ENCODE measurements at places on chromosomes 6 and 20.

DNA sequence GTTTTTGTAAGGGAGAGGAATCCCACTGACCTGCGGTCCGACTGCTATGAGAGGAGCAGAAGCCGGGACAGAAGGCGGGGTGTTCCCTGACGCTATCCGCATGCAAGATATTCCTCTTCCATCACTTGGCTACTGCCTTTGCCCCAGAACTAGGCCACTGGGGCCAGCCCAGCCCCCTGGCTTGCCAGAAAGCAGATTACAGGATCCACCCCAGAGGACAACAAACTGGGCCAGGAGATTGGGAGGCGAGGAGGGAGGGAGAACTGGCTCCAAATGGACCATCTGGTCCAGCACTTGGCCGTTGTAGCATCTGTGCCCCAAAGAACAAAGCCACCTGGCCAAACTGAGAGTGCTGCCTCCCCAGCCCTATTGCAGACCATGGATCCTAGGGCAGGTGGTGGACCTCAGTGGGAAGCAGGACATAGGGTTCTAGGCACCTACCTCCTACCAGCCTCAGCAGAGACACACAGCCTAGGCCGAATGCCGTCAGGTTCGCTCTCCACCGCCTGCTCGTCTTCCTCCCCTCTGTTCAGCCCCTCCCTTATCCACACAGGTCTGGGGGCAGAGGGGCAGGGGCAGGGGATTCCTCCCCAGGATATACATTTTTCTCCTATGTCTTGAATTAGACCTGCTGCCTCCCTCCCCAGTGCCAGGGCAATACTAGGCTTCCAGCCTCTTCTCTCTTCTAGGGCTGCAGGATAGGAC, 4.0 kb downstream of the MDGA1 start:
- no peak for DNase-seq

DNA sequence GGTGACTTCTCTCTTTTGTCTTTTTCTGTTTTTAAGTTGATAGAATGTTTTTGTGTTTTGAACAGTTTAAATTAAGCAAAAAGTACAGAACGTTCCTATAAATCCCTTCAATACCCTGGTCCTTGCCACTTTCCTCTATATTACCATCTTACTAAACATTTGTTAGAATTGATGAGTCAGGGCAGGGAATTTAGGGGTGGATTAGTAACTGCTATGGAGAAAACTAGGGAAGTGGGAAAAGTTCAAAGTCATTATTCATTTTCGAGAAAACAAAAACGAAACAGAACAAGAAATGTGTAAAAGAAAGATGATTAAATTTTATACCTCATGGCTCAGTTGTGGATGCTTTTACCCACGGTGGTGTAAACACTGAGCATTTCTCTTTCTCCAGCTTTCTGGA, 240.4 kb upstream of the SULF2 start:
- DNase-seq = no peak

DNA sequence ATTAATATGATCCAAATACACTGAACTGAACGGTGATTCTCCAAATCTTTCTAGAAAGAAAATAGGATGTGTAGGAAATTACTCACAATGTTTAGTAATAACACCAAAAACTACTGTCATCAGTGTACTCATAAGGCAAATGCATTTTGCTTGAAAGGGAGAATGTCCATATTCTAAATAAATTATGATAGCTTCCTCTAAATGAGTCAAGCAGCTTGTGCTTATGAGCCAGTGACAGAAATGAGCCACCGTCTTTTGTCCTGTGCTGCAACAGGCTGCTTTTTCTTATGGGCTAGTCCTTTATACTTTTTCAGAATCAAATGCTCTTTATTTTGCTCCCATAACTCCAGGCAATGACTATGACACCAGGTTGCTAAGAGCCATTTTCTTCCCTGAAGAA, 4.5 kb upstream of the ZNF451 start:
- no peak for DNase-seq

- DNase-seq = peak; percentile 63
Measured at GRCh38 chr20:38065764-38066375, 32.3 kb downstream of the RPRD1B start.

- no peak for DNase-seq
Measured at GRCh38 chr6:136983687-136984086, 61.1 kb downstream of the IL20RA start.

DNA sequence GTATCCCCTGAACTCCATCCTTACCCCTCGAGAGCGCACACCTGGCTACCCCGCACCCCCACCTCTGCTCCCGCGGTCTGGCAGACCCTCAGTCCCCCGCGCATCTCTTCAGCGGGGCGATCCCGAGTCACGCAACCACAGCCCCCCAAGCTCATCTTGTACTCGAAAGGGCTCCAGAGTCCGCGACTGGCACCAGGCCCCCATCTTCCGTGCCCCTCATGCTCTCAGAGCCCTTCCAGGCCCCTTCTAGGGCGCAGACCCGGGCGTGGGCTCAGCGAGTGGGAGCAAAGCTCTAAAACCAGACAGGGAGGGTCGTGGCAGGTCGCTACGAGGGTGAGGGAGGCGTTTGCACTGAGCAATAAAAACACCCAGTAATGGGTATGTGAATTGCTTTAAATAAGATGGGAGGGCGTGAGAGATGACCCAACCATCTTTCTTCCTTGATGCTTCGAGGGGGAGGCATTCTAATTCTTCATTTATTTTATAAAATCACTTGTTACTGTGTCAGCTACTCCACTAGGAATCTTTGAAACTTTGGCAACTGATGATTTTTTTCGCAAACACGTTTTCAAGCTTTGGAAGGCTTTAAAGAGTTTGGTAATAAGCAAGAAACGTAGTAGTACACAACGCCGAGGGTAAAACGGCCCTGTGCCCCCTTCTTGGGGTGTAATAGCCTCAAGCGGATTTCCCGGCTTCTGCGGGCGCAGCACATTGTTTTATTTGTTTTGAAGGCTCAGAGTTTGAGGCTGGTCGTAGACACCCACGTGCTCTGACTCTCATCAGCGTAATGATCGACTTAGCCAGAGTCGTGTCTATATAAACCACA, 42.6 kb upstream of the SUPT3H start:
- peak; percentile 60 for DNase-seq

- peak; percentile 61 for DNase-seq
Measured at GRCh38 chr6:34526241-34526972, 29.7 kb downstream of the SPDEF start.

- no peak for DNase-seq
Measured at GRCh38 chr20:24638591-24639548, 169.4 kb downstream of the SYNDIG1 start.

- DNase-seq = no peak
Measured at GRCh38 chr6:52522655-52523054, 54.2 kb downstream of the TRAM2 start.

DNA sequence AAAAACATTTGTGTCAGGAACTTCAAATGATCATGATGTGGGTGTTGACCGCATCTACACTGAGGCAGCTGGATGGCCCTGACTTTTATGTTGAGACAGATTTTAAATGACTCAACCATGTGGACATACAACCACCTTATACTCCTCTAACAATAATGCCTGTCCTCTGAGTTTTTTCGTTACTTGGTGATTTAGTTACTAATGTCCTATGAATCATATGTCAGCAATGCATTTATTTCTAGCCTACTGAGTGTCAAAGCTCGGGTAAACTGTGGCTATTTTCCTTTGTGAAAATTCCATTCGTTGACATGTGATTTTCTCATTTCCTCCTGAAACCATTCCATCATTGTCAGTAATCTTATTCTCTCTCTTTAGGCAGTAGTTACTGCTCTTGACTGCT, 38.9 kb upstream of the NKX2-4 start:
- DNase-seq = no peak

DNA sequence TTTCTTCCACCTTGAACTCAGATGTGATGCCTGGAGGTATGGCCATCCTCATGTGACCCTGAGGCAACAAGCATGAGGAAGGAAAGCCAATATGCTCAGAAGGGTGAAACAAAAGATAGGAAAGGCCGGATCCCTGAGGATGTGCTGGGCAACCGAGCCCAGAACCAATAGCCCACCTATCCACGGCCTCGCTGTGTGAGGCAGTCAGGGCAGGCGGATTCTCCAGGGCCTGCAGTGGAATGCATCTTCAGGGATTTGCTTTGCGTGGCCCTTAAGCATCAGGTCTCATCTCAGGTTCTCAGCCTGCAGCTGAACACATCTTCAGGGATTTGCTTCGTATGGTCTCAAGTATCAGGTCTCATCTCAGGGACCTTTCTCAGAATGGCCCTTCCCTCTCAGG, 139.8 kb downstream of the ANKRD60 start:
- DNase-seq = no peak

- peak; percentile 56 for DNase-seq
Measured at GRCh38 chr6:32047855-32048766, 9.9 kb downstream of the CYP21A2 start.

- no peak for DNase-seq
Measured at GRCh38 chr6:74755196-74755595, 450.7 kb downstream of the COL12A1 start.

DNA sequence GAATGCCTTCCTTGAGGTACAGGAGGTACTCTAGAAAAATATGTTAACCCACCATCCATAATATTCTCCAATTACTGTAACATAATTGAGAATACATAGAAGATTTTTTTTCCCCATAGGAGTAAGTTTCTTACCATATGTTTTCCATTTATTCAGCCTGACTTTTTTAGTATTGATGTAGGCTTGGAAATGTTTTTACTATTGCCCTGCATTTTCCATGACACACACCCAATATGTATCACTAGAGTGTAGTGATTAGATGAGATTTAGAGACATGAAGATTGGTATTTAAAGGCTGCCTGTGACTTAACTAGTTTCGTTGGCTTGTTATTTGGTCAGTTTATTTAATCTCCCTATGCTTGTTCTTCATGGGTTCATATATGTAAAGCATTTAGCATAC, 39.5 kb downstream of the KCNQ5 start:
- DNase-seq = no peak

- no peak for DNase-seq
Measured at GRCh38 chr6:37480951-37481534, 18.6 kb downstream of the CCDC167 start.

DNA sequence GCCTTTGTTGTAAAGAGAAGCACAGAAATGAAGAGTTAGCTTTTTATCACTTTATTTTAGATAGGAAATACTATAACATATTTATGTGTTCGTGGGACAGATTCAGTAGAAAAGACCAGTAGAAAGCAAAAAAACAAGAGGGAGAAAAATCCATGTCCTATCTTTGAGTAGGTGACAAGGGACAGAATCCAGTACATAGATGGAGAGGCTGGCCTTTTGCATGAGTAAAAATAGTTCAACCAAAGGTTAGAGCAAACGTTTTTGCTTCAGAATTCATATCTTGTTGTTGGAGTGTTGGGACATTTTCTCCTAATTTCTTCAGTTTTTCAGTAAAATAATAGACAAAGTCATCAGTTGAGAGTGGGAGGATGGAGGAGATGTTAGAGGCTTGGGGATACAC, 19.6 kb upstream of the FAM83B start:
- DNase-seq = peak; percentile 28

- DNase-seq = no peak
Measured at GRCh38 chr6:549906-550305, 107.0 kb downstream of the HUS1B start.

DNA sequence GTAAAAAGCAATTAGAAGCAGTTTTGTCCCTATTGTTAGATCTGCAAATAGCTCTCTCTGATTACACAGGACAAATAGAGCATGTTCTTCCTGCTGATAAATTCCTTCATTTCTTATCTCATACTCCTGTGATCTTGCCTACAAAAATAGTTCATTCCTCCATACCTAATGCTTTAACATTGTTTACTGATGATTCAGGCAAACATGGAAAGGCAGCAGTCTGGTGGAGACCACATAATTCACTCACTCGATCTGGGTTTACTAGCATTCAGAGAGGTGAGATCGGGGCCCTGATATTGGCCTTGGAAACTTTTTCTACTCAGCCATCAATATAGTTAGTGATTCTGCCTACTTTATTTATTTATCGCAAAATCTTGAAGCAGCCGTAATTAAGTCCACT, 20.2 kb downstream of the HLA-DPA1 start:
- no peak for DNase-seq

- no peak for DNase-seq
Measured at GRCh38 chr6:72938104-72938503, 287.2 kb downstream of the KHDC1L start.

- peak; percentile 67 for DNase-seq
Measured at GRCh38 chr20:49245921-49246740, 26.9 kb downstream of the DDX27 start.

DNA sequence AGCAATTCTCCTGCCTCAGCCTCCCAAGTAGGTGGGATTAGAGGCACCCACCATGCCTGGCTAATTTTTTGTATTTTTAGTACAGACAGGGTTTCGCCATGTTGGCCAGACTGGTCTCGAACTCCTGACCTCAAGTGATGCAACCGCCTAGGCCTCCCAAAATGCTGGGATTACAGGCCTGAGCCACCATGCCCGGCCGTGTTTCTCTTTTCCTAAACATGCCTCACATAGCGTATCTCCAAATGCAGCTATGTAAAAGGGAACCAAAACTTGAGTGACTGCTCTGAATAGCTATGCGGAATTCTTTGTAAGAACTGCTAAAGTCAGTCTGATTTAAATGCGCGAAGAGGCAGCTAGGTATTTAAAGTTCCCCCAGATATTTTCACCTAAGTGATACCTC, 20.5 kb downstream of the BPIFA2 start:
- DNase-seq = no peak

DNA sequence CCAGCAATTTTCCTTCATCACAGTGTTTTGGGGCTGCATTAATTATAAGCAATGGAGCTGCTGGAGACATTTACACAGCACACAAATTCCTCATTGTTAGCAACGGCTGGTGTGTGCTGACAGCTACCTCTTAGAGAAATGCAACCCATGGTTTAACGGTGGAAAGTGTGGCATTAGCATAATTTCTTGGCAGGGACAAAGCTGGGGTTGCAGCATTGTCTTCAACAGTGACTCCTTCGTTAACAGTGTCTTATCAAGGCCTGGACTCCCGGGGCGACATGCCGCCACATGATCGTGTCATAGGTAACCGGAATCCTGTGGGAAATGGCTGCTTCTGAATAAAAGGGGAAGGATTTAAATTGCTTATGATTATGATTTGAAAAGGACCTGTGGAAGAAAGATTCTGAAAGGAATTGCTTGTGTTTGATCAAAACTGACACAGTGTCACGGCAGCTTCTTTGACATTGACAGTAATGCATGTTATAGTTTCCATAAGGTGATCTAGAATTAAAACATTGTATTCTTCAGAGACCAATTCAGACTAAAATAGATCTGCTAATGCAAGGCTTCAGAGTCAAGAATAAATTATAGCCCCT, 128.0 kb downstream of the UST start:
- no peak for DNase-seq

- no peak for DNase-seq
Measured at GRCh38 chr6:3211681-3212080, 15.8 kb downstream of the TUBB2B start.

GRCh38 chr6:161487694-161488093, 213.8 kb upstream of the AGPAT4 start:
- no peak for DNase-seq

- no peak for DNase-seq
Measured at GRCh38 chr6:1601158-1602048, 8.3 kb upstream of the FOXC1 start.

DNA sequence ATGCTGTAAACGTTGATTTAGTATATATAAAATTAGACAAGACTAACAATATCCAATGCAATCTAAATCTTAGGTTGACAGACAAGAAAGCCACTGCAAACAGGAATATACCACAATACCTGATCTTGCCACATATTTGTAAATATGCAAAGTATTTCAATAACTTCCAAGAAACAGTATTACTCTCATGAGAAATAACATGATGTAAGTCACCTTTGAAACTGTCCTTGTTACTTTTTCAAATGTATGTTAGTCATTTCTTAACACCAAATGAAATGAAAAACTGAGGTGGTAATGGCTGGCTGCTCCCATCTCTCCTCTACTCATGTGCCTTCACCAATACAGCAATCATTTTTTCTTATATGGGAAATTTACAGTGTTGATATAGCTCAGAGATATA, 118.7 kb downstream of the ATG5 start:
- DNase-seq = no peak
